ENCODE measurements at places on chromosomes 12 and 14.
A peak's percentile ranks its signal among the peaks of the same experiment; 100 is the strongest.

DNA sequence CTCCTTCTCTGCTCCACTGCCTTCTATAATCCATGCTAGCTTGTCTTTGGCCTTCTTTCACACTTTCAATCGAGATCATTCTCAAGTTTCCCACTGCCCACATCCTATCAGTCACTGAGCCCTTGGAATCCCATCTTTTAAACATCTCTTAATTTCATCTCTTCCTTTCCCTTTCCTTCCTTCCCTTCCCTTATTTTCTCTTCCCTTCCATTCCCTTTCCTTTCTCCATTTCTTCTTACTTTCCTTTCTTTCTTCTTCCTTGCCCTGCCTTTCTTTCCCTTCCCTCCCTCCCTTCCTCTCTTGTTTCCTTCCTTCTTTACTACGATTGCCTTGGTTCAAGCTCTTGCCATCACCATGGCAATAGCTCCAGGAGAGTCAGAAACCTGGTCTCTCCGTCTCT is 183.8 kb downstream of the EMP1 start:
- DNase-seq: no peak

DNA sequence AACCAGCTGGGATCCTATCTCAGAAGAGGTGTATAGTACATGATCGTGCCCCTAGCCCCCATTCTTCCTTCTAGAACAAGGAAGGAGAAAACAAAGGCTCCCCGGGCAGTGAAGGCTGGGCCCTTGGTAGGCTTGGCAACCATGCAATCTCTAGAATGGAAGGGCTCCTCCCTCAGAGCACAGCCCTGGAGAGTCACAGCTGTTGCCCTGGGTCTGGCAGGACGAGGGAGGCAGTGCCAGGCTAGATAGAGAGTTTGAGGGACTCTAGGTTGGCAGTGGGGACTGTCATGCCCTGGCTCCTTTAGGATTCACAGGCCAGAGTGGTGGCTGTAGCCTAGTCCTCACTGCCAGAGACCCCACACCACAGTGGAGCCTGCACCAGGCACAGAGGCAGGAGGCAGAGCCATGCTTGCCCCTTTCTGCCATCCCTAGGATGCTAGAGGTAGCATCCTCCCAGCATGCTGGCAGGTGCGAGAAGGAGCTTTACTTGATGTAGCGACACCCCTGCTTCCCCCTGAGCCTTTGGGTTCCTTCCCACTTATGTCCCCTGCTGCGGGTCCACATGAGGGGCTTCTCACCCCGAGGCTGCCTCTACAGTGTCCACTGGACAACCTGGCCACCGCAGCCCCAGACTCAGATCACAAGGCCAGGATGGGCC is 33.4 kb upstream of the CIPC start:
- DNase-seq: no peak

DNA sequence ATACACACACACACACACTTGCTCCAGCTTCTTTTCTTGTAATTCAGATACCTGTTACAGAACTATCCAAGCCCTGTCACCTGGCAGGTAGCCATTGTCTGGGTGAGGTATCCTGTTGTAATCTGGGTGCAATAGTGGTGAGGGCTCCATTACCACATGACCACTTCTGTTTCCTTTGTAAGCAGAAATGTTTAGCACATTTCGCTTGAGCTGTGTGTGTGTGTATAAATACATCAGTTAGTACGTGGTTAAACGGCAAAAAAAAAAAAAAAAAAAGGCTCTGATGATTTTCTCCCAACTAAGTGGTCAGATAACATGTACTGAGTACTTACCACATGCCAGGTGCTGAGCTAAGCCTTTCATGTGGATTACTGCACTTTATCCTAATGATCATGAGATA is 129.3 kb upstream of the SSTR1 start:
- DNase-seq: no peak

GRCh38 chr12:6539314-6539682 is 5.0 kb downstream of the GAPDH start:
- peak; percentile 30 for DNase-seq
